ENCODE measurements at places on chromosomes 1 and 21.

- no peak for DNase-seq
Measured at GRCh38 chr1:5637171-5637570, 355.1 kb downstream of the NPHP4 start.

DNA sequence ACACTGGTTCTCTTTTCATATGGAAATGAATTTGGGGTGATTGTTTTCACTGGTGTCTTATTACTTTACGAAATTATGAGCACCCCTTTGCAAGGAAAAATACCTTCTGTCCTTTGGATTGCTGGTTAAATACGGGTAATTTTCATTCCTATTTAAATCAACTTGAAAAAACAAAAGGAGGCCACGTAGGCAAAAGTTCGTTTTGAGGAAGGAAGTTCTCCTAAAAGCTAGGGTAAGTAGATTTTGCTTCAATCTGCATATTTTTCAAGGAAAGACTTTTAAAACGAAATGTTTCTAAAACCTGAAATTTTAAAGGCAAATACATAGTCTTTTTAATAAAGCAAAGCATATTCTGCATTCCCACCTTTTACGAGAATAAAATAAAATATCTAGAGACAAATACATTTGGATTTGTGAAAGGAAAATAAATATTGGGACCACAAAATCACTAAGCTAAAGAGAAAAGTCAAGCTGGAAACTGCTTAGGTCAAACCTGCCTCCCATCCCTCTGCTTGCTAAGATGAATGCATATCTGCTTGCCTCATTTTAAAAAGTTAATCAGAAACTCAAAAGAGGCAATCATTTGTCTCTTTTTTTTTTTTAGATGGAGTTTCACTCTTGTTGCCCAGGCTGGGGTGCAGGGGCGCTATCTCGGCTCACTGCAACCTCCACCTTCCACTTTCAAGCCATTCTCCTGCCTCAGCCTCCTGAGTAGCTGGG, 70.9 kb upstream of the ETS2 start:
- no peak for DNase-seq

GRCh38 chr1:230818367-230818766, 50.0 kb downstream of the C1orf198 start:
- DNase-seq: no peak

GRCh38 chr1:22832414-22832786, 121.8 kb downstream of the EPHB2 start:
- no peak for DNase-seq

DNA sequence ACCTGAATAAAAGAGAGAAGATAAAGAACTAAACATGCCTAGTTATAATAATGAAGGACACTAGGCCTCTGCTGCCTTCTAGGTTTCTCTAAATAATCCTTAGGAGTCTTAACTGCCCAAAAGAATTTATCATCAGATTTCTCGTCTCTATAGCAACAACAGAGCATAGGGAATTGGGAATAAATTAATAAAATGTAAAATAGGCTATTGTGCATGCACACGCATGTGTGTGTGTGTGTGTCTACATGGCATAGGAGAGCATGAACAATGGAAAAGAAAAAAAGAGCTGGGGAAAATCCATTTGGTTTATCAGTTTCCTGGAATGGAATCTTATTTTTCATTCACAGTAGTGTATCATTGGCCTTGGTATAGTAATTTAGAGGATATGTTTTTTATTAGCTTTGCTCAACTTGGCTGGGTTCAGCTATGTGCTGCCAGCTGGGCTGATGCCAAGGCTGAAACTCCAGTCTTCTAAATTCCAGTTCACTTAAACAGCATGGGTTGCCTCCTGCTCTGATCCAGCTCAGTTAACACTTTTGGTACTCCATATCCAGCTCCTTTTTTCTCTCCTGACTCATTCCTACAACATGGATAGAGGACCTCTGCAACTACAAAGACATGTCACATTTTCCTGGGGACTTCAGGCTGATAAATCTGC, 80.6 kb upstream of the SLFNL1 start:
- no peak for DNase-seq

DNA sequence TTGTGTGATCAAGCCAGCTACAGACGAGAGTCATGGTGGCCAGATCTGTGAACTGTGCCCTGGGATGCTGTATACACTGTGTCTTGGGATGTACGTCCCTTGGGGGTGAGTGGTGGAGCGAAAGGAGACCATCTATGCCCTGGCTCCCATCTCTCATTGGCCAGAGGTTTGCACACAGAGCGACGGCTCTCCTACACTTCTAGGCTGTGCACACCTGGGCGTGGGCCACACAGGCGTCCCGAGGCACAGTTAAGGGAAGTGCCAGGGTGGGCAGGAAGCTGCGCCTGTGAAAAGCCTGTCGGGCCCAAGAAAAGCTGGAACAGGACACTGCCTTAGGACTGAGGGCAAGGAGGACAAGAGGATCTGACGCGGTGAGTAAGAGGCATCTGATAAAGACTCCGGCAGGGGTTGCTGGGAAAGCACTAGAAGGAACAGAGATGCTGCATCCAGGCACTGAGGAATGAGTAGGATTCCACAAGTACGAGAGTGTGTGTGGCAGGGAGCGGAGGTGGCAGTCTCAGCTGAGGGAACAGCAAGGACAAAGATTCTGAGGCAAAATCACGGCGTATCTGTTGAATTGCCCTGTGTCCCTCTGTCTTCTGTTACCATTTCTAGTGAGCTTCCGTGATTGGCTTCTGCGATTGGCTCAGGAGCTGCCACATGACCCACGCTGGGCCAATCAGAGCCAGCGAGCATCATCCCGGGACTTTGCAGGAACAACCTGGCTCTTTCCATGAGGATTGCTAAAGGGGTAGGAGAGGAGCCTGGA, 67.9 kb upstream of the ZBTB40 start:
- no peak for DNase-seq

DNA sequence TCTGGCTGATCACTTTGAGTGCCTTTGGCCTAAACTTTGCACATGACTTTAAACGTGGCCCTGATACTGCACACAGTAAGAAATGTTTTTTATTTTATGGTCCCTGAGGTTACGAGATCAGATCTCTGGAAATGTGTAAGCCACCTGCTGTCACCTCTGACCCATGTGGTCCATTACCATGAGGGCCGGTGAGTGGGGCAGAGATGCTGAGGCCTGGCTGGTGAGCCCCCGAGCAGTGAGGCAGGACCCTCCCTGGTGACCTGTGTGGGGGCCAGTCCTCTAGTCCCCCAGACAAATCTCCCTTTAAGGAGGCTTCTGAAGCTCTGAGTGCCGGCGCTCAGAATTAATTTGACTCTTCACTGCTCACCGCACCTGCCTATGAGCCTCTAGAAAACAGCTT, 12.4 kb downstream of the TFF3 start:
- no peak for DNase-seq

GRCh38 chr21:39348040-39348354, 891 bp downstream of the HMGN1 start:
- no peak for DNase-seq

- DNase-seq: no peak
Measured at GRCh38 chr1:198678901-198679329, 40.1 kb downstream of the PTPRC start.

GRCh38 chr1:53559391-53559815, 100.2 kb downstream of the DMRTB1 start:
- no peak for DNase-seq

GRCh38 chr1:86067626-86068025, 88.9 kb downstream of the COL24A1 start:
- no peak for DNase-seq

DNA sequence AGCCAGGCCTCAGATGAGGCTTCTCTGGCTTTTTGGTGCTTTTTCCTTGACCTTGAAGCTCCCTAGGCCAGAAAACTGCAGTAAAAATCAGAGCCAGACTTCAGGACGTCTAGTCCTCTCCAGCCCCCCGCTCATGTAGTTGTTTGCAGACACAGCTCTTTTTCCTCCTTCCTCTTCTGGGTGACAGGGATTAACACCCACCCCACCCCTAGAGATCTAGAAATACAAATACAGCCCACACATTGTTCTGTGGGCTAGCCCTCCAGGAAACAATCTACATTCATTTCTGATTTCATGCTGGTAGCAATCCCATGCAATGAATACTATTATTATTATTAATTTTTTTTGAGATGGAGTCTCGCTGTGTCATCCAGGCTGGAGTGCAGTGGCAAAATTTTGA, 9.9 kb upstream of the CLSTN1 start:
- DNase-seq: no peak

- no peak for DNase-seq
Measured at GRCh38 chr21:14358775-14359174, 24.2 kb downstream of the HSPA13 start.

GRCh38 chr1:164765992-164766720, 207.2 kb downstream of the PBX1 start:
- DNase-seq: no peak

- no peak for DNase-seq
Measured at GRCh38 chr1:110462964-110463363, 12.0 kb downstream of the PROK1 start.

DNA sequence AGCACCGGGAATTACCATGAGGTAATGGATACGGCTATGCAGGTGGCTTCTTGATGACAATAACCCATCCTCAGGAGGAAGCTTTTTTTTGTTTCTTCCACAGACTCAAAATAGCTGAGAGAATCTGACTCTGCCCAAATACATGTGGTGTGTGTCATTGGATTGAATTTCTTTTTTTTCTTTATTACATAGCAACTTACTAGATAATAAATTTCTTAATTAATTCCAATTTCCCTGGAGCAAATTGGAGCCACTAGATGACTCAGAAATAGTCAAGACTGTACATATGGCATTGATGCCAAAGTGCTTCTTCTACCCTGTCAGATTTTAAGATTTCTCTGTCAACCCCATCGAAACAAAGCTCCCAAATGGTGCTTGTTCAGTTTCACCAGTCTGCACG, 42.7 kb downstream of the L1TD1 start:
- no peak for DNase-seq

GRCh38 chr1:58119971-58120370, 426.6 kb downstream of the OMA1 start:
- DNase-seq: no peak

GRCh38 chr21:44293551-44294231, 6.2 kb upstream of the PFKL start:
- DNase-seq: no peak

DNA sequence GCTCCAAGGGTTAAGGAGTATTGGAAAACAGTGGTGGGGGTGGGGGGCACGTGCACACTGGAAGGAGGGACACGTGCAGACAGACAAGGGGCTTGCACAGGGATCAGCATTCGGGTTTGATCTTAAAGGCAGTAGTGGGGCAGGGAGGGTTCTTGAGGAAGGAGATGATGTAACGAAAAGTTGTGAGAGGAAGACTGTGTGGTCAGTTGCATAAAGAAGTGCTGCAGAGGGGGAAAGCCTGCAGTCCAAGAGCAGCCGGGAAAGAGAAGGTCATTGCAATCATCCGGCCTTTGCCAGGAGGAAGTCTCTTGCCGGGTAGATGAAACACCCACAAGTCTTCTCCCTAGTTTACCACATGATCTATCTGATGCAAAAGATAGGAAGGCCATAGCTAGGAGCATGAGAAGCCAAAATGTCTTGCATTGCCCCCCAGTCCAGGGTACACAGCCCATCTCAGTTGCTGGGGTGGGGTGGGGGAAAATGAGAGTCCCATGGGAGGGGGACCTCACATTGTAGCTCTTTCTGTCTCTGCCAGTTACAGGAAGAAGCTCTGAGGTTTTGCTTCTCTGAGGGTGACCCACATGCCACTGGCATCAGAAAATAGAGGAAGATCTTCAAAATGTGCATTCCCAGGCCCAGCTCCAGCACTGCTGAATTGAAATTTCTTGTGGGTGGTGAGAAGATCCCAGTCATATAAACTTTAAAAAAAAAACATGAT, 202.5 kb upstream of the RAB4A start:
- peak; percentile 80 for DNase-seq

DNA sequence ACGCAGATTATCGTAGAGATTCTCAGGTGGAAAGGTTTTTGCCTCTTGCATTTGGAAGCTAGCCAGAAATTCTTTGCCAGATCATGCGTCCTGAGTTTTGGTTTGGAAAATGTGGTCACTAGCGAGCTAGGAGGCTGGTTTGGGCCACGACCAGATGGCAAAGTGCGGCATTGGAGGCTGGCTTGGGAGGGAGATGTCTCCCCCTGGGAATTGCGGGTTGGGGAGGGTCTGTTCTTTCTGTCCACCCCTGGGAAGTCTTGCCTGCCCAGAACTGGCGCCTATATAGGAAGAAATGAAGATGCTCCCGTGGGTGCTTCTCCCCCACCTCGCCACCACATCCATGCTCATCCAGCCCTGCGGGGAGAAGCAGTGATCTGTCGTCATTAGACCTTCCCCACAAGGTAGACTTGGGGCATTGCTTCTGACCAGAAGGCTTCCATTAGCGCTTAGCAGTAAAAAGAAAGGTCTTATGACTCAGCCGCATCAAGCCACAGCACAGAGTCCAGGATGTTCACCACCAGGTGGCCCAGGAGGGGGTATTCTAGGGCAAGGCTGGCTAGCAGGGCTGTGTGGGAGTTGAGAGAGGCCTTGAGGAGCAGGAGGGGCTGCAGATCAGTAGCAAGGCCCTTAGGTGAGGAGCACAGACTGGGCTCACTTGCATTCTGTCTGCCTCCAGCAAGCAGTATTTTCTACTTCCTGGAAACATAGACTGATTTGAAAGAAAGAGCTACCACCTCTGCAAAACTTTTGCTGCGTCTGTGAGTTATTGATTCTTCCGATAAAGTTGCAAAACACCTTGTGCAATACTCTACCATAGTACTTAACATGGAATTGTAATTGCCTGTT, 1.5 kb upstream of the PTP4A2 start:
- peak; percentile 68 for DNase-seq

DNA sequence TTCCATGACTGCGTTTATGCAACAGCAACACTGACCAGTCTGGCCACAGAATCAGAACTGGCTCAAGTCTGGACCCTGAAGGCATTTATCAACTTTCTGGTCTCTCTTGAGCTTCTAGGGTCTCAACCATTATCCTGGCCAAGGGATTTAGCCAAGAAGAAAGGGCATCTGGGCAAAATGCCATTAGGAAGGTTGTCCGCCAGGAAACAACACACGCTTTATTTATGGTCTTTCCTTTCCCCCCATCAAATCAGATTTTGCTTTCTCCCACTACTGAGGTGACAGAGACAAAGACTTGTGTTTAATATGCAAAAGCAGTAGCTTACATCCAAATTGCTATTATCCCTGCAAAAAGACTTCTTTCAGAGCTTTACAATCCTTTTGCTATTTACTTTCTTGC, 81.6 kb upstream of the PPP2R5A start:
- DNase-seq: no peak

GRCh38 chr1:103997631-103998030, 247.9 kb downstream of the AMY1C start:
- DNase-seq: no peak

GRCh38 chr1:172883387-172883791, 167.4 kb downstream of the TNFSF18 start:
- DNase-seq: no peak
